AG04449 (cell line): ENCODE measurements at places on chromosomes 16 and 17.

GRCh38 chr16:1929578-1930337 lies 11.5 kb upstream of the HS3ST6 start:
- no peak for DNase-seq

DNA sequence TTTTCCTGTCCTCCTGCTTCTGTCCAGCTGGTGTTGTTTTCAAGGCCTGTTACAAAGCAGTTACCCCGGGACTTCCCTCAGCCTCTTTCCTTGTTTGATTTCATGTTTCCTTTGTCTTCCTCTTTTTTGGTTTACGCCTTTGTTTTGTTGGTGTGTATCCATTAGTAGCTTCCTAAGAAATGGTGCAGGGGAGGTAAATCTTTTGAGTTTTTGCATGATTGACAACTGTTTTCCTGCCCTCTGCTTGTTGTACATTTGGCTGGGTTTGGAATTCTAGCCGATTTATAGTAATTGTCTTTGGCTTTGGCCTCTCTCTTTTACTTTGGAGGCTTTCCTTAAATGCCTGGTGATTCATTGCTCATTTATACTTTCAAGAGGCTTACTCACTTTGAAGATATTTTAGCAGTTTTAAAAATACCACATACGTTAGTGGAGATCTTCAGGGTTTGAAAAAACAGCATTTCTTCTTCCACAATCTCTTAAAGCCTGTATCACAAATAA lies 32.8 kb downstream of the DNAH2 start:
- peak; percentile 71 for DNase-seq

DNA sequence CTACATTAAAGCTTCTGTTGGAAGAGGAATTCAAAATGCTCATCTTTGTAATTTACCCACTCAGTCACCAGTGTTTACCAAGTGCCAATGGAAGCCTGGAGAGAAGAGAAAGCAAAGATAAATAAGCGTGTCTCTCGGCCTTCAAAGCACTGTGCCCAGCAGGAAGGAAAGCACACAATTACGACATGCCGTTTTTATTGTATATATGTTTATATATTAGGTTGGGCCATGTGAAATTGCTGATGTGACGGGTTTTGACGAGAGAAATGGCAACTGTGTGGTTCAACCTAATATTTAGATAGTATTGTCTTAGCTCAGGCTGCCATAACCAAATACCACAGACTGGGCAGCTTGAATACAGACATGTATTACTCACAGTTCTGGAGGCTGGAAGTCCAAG lies 79.3 kb upstream of the HSBP1 start:
- DNase-seq: no peak

DNA sequence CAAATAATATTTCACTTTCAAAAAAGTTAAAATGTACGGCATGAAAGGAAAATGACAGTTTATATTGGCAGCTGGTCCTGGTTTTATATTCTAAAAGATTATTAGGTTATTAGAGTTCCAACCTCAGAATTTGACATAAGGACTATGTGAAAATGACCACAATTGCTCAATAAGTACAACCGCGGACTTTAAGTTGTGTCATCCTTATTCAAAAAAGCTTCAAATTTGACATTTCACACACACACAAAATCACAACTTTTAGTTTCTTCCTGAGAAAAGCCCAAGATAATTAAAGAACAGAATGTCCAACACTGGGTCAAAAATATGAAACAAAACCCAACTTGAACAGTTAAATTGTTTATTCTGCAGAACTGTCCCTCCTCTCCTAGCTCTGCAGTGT lies 133.2 kb upstream of the AXIN2 start:
- DNase-seq: no peak

DNA sequence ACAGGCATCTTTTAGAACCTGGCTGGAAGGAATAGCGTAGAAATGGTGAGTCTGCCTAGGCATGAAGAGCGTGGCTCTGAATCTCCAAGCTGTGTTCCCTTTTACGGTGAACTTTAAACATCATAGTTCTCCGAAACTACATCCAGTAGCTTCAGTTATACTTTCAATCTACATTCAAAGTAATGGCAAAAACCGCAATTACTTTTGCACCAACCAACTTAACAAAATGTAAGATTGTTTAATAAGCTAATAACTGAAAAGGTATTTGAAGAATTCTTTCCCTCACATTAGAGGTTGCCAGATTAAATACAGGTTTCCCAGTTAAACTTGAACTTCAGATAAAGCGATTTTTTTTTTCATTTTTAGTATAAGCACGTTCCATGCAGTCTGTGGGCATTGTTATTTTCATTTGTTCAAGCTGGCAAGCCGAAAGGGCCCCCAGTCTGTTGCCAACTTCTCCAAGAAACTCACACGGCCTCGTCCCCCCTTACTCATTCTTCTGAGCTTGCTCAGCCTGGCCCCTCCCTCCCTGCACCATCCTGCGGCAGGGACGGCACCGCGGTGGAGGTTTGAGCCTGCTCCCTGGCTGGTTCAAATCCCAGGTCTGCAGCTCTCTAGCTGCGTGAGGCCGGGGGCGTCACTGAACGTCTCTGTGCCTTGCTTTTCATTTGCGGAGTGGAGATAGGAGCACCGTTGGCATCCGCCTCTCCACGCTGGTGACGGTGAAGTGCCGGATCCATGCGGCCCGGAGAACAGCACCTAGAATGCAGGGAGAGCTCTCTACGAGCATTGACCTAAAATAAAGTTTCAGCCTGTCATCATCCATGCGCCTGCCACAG lies 3.5 kb upstream of the MTHFSD start:
- no peak for DNase-seq

DNA sequence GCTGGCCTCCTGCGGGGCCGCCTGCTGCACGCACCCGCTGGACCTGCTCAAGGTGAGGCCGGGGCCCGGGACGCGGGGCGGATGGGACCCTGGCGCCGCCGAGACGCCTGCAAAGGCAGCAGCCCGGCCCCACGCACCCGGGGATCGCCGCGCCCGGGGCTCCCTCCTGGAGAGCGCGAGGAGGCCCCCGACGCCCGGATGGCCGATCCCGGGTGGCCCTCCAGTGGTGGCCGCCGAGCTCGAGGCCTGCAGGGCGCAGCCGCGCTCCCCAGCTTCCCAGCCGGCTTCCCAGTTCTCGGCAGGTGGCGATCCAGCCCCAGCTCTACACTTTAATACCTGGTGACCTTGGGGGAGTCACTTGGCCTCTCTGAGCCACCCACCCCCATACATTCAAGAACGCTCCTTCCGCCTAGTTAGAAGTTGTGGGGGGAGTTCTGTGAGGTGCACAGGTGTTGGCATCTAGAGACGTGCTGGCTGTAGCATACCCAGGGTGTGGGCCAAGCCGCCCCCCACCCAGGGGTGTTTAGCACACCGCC lies 452 bp downstream of the SLC25A10 start:
- DNase-seq: no peak

- DNase-seq: no peak
Observed at GRCh38 chr16:4790261-4790660, 2.1 kb upstream of the SEPTIN12 start.

- DNase-seq: no peak
Observed at GRCh38 chr17:53492532-53492931, 330.2 kb upstream of the KIF2B start.

- no peak for DNase-seq
Observed at GRCh38 chr16:69924777-69925191, 26.4 kb upstream of the CLEC18A start.

DNA sequence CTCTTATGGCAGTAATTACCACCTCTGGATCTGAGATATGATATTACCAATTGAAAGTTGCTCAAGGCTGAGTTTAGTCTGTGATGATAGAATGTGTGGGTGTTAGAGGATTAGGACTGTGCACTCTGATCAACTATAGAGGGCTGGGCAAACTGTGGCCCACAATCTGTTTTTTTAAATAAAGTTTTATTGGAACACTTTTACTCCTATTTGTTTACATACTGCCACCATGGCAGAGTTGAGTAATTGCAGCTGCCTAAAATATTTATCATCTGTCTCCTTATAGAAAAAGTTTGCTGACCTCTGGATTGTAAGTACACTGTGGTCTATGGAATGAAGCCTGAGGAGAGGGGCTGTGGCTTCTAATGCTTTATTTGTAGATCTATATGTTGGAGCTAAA lies 71.5 kb upstream of the N4BP1 start:
- DNase-seq: no peak

DNA sequence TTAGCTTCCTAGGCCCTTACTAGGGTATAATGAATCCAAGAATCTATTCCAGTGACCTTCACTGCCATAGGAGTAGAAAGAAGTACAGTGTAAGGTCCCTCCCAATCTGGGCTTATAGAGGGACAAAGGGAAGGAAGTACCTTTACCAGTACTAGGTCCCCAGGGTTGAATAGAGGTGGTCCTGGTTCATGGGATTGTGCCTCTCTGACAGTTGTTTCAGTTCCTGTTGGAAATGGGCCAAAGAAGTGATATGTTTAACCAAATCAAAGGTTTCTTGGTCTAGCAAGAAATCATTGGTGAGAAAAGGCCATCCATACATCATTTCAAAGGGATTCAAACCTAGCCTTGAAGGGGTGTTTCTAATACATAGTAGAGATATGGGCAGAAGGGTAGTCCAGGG lies 16.0 kb upstream of the ZNHIT3 start:
- DNase-seq: no peak

DNA sequence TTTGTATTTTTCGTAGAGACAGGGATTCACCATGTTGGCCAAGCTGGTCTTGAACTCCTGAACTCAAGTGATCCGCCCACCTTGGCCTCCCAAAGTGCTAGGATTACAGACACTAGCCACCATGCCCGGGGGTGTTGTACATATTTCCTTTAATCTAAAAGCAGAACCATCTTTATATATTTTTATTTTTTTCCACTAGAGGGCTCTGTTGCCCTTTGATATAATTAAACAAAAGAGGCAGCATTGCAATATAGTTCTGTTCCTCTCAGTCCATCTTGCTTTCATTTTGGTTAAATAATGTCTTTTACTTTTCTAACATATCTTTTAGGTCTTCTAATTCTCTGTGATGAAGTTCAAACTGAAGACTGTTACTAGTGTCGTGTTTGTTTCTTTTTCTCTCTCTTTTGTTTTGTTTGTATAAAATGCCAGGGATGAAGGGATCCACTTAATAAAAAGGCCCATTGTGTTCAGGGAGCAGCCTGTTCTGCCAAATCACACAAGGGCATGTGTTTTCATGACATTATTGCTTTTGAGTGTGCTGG lies 23.4 kb downstream of the WWOX start:
- DNase-seq: no peak
